ENCODE measurements at places on chromosomes 2 and 18.

DNA sequence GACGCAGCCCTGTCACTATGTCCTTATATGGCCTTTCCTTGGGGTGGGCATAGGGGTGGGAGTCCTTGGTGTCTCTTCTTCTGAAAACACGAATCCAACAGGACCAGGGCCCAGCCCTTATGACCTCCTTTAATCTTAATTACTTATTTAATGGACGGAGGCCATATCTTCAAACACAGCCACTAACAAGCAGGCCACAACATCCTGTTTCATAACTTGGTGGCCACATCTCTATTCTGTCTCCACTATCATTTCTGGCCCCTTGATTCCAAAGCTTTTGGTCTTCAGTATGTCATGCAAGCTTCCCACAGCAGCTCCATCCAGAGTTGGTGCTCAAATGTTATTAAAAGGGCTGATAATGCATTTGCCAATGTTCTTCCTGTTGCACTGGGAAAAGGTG lies 287.3 kb upstream of the SMIM21 start:
- no peak for DNase-seq

DNA sequence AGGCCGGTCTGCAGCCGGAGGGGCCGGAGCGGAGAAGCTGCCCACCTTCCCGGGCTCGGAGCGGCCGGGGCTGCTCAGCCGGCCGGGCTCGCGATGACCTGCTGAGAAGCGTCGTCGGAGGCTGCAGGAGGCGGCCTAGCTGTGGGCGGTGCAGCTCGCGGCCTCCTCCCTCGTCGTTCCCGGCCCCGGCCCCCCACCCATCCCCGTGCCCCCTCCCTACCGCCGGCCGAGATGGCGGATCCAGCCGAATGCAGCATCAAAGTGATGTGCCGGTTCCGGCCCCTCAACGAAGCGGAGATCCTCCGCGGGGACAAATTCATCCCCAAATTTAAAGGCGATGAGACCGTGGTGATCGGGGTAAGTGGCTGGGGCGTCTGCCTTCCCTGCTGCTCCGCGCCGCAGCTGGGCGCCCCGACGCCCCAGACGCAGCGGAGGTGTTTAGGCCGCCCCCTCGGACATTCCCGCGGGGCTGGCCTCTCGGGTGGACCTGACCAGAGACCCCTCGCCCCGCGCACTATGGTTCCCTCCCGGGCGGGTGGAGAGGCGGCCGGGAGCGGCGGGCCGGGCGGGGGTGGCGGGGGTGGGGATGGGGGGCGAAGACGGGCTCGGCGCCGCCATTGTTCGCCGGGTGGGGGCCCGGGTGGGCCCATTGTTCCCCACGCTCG lies 492 bp downstream of the KIF5C start:
- DNase-seq = no peak

GRCh38 chr18:74563999-74564398 lies 29.7 kb downstream of the CNDP1 start:
- DNase-seq = no peak

DNA sequence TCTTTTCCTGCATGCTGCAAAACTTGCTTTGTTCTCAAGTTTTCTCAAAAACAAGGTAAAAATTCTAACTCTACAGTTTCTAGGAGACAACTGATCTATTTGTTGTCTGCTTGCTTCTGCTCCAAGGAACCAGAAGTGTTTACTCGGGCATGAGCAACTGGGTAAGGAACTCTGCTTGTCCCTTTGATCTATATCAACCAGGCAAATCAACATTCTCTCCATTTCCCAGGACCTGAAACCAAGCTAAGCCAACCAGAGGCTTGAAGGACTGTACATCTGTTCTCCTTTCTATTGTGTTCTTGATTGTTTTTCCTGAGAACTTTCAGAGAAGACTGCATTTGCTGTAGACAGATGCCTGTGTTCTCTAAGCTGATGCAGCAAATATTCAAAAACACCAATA lies 335.0 kb upstream of the KCNH7 start:
- DNase-seq = no peak

DNA sequence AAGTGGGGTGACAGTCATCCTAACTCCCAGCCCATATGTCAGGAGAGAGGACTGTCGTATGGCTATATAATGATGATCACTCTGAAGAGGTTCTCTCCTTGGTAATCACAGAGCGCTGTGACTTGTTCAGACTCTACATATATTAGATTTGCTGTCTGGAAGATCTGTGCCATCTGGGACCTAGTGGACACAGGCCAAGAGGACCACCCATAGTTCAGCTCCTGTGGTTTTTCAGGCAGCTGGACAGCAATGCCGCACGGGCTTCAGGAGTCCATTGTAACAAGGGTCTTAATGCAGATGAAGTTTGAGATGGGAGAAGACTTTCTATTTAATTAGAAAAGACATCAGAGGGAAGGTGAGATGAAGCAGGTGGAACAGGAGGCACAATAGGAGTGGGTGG lies 40.1 kb upstream of the EPHA4 start:
- no peak for DNase-seq

DNA sequence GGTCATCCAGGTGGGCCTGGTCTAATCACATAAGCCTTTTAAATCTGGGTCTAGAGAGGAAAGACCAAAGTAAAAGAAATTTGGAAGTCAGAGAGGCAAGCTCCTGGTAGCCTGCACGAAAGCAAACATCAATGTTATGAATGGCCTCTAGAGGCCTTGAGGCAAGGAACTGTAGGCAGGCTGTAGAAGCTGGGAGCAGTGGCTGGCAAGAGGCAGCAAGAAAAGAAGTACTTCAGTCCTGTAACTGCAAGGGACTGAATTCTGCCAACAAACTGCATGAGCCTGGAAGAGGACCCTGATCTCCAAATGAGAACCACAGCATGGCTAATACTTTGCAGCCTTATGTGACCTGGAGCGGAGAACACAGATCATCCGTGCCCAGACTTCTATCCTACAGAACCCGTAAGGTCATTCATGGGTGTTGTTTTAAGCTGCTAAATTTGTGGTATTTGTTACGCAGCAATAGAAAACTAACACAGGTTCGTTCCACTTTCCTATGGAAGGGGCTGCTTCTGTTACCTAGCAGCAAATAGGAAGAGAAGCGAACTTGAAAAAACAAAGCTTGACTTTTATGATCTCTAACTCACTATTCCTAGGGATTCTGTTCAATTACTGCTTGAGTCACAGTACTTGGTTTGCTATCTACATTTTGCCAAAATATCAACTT lies 1.2 kb downstream of the IMMT start:
- DNase-seq = no peak

DNA sequence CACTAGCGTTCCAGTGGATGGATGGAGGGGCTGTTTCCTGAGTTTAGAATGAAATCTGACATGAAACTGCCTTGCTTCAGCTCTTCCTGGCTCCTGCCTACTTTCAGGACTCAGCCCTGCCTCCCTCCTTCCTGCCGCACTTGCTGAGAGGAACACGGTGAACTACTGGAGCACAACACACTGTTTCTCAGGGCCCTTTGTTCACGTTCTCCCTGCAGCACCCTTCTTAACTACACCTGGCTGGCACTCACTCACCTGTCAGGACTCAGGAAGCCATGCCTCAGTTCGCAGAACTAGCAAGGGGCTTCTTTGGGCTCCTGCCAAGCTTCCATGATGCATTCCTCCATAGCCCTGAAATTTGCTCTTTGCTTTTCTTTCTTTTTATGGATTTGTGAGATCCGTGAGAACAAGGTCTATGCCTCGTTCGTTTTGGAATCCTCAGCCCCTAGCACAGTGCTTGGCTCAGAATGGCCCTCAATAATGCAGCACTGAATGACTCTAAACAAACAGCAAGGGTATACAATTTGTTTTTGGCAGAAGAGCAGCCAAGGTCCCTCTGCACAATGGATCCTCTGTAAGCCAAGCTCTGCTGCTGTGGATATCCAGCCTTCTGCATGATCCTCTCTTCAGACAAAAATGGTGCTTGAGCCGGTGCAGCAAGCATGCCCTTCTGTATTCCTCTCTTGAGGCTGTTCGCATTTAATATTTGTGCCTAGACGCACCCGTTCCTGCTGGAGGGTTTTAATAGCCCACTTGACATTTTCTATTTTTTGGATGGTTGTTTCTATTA lies 357.0 kb downstream of the TSN start:
- DNase-seq = no peak

- DNase-seq = peak; percentile 83
These were observed 22.0 kb downstream of the SMAD7 start for GRCh38 chr18:48928787-48929186.

DNA sequence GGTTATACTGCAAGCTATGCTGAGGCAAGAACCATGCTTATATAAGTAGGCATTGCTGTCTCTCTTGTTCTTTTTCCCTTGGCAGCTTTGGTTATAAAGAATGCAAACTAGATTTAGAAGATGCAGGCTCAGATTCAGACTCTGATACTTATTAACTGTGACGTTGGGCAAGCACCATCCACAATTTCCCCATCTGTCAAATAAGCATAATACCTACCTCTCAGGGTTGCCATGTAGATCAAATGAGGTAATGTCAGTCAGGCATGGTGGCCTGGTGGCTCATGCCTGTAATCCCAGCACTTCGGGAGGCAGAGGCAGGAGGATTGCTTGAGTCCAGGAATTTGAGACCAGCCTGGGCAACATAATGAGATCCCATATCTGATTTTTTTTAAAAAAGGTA lies 21.7 kb downstream of the ITGAV start:
- no peak for DNase-seq

DNA sequence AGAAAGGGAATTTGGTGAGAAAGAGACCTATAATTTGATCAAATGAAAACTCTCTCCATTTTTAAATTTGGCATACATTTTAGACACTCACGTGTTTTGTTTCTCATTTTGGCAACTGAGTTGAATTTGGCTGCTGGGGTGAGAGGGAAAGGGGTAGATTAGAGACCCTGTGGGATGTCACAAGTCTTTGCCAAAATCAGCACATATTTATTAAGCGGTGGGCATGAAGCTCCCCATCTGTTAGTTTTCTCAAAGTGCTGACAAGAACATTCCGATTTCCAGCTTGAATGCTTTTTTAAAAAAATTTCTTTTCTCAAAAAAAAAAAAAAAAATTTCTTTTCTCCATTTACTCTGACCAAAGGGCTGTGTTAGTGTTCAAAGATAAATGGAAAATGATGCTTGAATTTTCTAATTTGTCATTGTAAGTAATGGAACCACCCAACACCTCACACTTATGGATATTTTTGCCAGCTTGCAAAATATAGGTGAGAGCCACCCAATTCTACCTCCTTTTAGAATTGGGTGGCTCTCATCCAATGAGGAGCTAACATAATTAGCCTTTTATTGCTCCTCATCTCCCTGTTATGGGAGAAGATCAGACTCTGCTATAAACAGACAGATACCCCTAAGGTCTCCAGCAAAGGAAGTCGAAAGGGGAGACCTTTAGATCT lies 222.9 kb upstream of the FN1 start:
- no peak for DNase-seq

- DNase-seq = no peak
These were observed 29.8 kb upstream of the GALM start for GRCh38 chr2:38636069-38636468.

DNA sequence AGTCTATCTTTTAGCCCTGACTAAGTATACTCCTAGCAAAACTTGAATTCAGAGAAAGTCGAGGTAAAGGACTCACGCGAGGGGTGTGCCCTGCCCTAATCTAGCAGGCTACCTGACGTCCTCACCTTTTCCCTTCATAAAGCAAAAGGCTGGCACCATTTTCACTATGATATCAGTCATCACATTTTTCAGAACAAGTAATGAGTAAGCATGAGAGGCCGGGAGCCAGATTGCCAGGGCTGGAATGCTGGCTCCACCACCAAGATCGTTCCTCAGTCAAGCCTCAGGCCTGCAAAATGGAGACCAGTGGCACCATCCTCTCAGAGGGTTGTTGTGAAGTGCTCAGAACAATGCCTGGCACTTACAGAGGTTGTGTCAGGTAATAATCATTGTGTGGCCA lies 18.7 kb upstream of the NCKAP5 start:
- DNase-seq = no peak

DNA sequence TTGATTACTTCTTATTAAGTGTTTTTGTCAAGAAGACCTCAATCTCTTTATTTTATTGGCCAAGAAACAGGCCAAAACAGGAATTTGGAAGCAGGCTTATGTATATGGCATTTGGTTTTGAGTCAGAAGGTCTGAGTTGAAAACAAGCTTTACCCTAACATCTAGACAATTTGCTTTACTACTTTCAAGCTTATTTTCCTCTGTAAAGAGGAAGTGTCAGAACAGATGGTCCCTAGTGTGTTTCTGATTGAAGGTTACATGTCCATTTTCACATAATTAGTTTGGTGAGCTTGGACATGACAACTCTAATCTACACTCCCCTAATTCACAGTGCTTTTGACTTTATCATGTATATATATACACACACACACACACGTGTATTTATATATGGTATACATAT lies 19.8 kb upstream of the MAP4K4 start:
- DNase-seq = no peak

DNA sequence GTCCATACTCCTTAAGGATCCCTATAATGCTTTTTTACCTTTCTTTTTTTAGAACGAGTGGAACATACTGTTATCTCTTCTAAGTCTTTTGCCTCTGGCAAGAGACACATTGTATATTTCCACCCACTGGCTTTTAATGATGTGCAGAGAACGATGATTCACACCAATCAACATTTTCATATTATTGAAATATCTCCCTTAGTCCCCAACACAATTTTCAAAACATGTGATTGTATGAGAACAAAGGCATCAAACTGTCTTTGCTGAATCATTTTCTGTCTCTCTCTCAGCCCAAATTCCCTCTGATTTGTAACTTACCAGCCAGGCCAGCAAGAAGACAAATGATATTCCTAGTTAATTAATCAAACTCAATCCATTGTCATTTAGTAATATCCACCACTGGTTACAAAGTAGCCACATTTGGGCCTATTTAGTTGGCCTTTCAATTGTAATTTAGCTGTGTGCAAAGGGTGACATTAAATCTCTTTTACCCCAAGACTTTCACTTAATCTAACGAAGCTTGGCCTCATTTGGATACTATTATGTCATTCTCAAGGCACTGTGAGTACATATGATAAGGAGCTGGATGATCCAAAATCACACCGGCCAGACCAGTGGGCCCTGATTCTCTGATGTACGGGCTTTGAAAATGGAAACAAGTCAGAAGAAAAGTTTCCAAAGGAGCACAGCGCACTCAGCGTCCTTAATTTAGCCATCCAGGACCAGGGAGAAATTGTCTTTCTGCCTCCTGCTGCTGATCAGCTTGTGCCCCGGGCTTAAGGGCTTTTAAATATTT lies 185.1 kb downstream of the SCG2 start:
- no peak for DNase-seq

DNA sequence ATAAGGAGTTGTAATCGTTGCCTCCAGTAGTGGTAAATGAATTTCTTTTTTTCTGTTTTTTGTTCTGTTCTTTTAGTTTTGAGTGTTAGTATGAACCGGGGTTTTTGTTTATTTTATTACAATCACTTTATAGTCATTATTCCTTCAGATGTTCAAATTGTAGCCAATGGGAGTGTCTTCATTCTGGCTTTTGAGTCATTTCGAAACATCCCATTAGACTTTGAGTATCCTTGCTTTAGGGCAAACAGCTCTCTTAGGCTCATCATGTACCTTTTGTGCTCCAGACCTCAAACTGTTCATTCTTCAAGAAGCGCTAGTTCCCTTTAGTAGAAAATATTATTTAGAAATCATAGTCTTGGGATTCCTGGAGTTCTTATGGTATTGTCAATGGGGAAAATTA lies 54.2 kb upstream of the PAX3 start:
- DNase-seq = no peak
